SK-MEL-5 (cell line): ENCODE measurements at places on chromosomes 6 and 20. TPM values are rescaled to one million over a fixed set of nuclear protein-coding genes. Genes with fewer than 3 reads are reported as not detected.

Gene CDH4
- not detected in 2 replicates for total RNA-seq

Gene OOEP
- not detected in 2 replicates for total RNA-seq

Gene CRIP3
- not detected in 2 replicates for total RNA-seq

Gene LY6G6D
- total RNA-seq: not detected in 2 replicates

Gene POLR1H
- total RNA-seq: 27.9 and 32.4 TPM in 2 replicates

Gene HLA-DQB1
- 1.0 and 2.7 TPM in 2 replicates for total RNA-seq

Gene ARG1
- not detected in 2 replicates for total RNA-seq

Gene PNRC1
- total RNA-seq: 32.4 and 35.4 TPM in 2 replicates

Gene VNN1
- total RNA-seq: not detected in 2 replicates

Gene PPP1R11
- total RNA-seq: 51.5 and 51.6 TPM in 2 replicates

Gene CYP39A1
- 0.34 and 0.56 TPM in 2 replicates for total RNA-seq

Gene DNAH8
- total RNA-seq: under 0.01 TPM in 1 of 2 replicates, not detected in the other

Gene SNAI1
- 0.13 and 0.40 TPM in 2 replicates for total RNA-seq

Gene PGC
- not detected in 2 replicates for total RNA-seq

Gene OR12D3
- total RNA-seq: not detected in 2 replicates

Gene HNF4A
- 0.03 and 0.05 TPM in 2 replicates for total RNA-seq

Gene SLC17A1
- not detected in 2 replicates for total RNA-seq

Gene TNFAIP3
- total RNA-seq: 107 and 110 TPM in 2 replicates

Gene SUMO4
- total RNA-seq: 0.43 TPM in 1 of 2 replicates, not detected in the other

Gene ZSCAN16
- 1.7 and 2.1 TPM in 2 replicates for total RNA-seq

Gene HMGN3
- total RNA-seq: 86.4 and 87.5 TPM in 2 replicates

Gene CAP2
- total RNA-seq: 21.3 and 21.8 TPM in 2 replicates

Gene LPA
- total RNA-seq: not detected in 2 replicates

Gene CCN6
- total RNA-seq: not detected in 2 replicates

Gene IMPG1
- total RNA-seq: not detected in 2 replicates

Gene ADGRG6
- 130 and 134 TPM in 2 replicates for total RNA-seq

Gene CLIC1
- total RNA-seq: 466 and 467 TPM in 2 replicates

Gene PPP1R16B
- total RNA-seq: 0.56 and 0.69 TPM in 2 replicates

Gene PKIB
- total RNA-seq: 1.0 and 1.4 TPM in 2 replicates

Gene PPP2R5D
- total RNA-seq: 37.3 and 39.1 TPM in 2 replicates

Gene SLC13A3
- total RNA-seq: 4.1 and 5.2 TPM in 2 replicates

Gene SOBP
- 1.6 and 2.4 TPM in 2 replicates for total RNA-seq

Gene AIF1
- not detected in 2 replicates for total RNA-seq

Gene DCDC2
- 1.9 and 2.0 TPM in 2 replicates for total RNA-seq

Gene SLCO4A1
- 48.1 and 53.5 TPM in 2 replicates for total RNA-seq

Gene SLC2A4RG
- 11.3 and 11.4 TPM in 2 replicates for total RNA-seq

Gene LAMA2
- total RNA-seq: 1.3 TPM in 2 replicates

Gene TCF15
- not detected in 2 replicates for total RNA-seq

Gene RIMS4
- total RNA-seq: 10.7 and 10.9 TPM in 2 replicates

Gene CST2
- total RNA-seq: not detected in 2 replicates

Gene ZBTB9
- 7.2 and 7.7 TPM in 2 replicates for total RNA-seq

Gene SGK2
- 0.29 TPM in 1 of 2 replicates, not detected in the other for total RNA-seq

Gene SSTR4
- total RNA-seq: not detected in 2 replicates

Gene DACT2
- total RNA-seq: not detected in 2 replicates

Gene RAB44
- total RNA-seq: not detected in 2 replicates

Gene LY6G5C
- total RNA-seq: 0.48 TPM in 1 of 2 replicates, not detected in the other

Gene DHX35
- total RNA-seq: 21.3 TPM in 2 replicates

Gene GSTA1
- not detected in 2 replicates for total RNA-seq
